ENCODE measurements at places on chromosomes 4 and X. TPM values are rescaled to one million over a fixed set of nuclear protein-coding genes. Genes with fewer than 3 reads are reported as not detected.

VCX3A gene
- total RNA-seq: not detected

TLR1 gene
- 1.5 TPM for total RNA-seq

PARM1 gene
- 3.0 TPM for total RNA-seq

BEND2 gene
- not detected for total RNA-seq

TSPAN6 gene
- 36.5 TPM for total RNA-seq

PPEF2 gene
- not detected for total RNA-seq

ESX1 gene
- total RNA-seq: not detected

RWDD4 gene
- 18.1 TPM for total RNA-seq

MTMR8 gene
- 0.07 TPM for total RNA-seq

SGMS2 gene
- 197 TPM for total RNA-seq

CXorf58 gene
- total RNA-seq: not detected

DCAF12L2 gene
- 0.07 TPM for total RNA-seq

TRIM75 gene
- total RNA-seq: not detected

CENPI gene
- 5.0 TPM for total RNA-seq

SCRG1 gene
- 3.6 TPM for total RNA-seq

ERVMER34-1 gene
- total RNA-seq: not detected

SLIT2 gene
- total RNA-seq: 15.1 TPM

NOX1 gene
- not detected for total RNA-seq

BEX1 gene
- 8.7 TPM for total RNA-seq

OCIAD2 gene
- 44.8 TPM for total RNA-seq

TMPRSS11F gene
- not detected for total RNA-seq

GLRA2 gene
- total RNA-seq: not detected

AKAP17A gene
- 22.8 TPM for total RNA-seq

TEX13B gene
- total RNA-seq: not detected

CXorf51B gene
- total RNA-seq: not detected

FREM3 gene
- 0.07 TPM for total RNA-seq

CHRNA9 gene
- not detected for total RNA-seq

GSX2 gene
- total RNA-seq: not detected

UVSSA gene
- total RNA-seq: 9.4 TPM

APBB2 gene
- total RNA-seq: 47.6 TPM

DCAF8L2 gene
- not detected for total RNA-seq

TECRL gene
- total RNA-seq: not detected
